Fibroblast of mammary gland (primary cell): ENCODE measurements at places on chromosomes 13 and 19.

GRCh38 chr13:24192811-24193162, 32.3 kb downstream of the SPATA13 start:
- DNase-seq = no peak

DNA sequence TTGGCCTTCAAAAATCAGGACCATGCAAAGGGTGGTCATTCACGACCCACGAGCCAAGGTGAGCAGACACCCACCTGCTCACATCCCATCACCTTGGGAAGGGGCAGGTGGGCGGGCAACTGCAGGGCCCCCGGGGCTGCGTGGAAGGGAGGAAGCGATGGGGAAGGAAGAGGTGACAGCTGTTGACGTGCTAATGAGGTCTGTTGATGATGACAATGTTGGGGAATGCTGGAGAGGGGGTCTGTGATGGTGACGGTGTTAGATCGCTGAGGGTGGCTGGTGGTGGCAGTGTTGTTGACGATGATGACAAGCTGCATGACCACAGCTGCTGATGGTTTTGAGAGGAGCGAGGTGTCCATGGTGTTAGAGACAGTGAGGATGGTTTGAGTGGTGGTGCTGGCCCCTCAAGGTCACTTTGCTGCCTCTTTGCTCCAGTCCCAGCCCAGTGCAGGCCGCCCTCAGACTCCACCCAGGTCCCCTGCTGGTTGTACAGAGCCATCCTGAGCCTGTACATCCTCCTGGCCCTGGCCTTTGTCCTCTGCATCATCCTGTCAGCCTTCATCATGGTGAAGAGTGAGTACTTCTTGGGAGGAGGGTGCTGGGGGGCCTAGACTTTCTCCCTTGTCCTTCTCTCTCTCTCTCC, 900 bp downstream of the MCEMP1 start:
- no peak for DNase-seq

DNA sequence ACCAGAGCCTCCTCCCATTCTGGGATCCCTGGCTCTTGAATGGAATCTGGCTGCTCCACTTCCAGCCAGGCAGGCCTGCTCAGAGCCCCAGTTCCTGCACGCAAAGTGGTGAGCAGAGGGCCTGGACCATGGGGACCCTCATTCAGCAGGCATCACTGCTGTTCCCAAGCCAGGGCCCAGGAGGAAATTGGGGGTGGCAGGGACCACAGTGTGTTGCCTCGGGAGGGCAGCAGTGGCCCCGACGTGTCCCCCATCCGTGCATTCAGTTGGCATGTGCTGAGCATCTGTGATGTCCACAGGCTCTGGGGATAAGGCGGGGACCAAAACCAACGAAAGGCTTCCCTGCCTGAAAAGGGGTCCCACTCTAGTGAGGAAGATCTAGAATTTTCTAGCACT, 11.2 kb downstream of the CCDC97 start:
- DNase-seq = no peak

- no peak for DNase-seq
Measured at GRCh38 chr19:2619076-2619475, 83.4 kb downstream of the GNG7 start.

GRCh38 chr13:53783471-53783870, 754.9 kb downstream of the OLFM4 start:
- no peak for DNase-seq

- DNase-seq = no peak
Measured at GRCh38 chr19:919199-920050, 2.3 kb downstream of the KISS1R start.

GRCh38 chr19:788983-789700, 8.1 kb upstream of the PTBP1 start:
- DNase-seq = no peak

DNA sequence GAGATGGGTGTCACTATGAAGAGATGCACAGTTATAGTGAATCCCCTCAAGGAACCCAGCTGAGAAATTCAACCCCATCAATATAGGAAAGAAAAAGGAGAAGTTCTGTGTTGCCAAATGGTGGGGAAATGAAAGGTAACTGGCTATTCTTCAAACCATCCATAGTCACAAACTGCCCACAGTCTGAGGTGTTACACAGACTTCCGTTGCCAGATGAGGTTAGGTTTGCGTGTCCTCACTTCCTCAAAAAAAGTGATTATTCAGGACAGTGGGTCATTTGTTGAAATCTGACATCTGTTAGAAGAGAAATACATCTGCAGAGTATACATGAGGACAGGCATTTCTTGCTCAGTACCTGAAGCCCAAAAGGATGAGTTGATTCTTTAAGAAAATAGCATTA, 9.0 kb downstream of the SIGLEC5 start:
- no peak for DNase-seq

DNA sequence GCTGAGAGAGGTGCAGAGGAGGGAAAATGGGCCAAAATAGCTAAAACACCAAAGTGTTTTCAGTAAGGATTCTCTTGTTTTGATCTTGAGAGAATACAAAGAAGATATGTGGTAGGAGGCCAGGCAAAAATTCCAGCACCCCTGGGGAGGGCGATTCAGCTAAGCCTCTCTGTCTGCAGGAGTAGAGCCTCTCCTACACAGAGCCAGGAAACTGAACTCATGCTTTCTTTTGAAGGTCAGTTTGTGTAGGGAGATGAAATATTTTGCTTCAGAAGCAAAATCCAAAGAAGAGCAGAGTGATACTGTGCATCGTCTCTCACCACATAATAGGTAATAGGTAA, 565.0 kb downstream of the FGF9 start:
- no peak for DNase-seq

DNA sequence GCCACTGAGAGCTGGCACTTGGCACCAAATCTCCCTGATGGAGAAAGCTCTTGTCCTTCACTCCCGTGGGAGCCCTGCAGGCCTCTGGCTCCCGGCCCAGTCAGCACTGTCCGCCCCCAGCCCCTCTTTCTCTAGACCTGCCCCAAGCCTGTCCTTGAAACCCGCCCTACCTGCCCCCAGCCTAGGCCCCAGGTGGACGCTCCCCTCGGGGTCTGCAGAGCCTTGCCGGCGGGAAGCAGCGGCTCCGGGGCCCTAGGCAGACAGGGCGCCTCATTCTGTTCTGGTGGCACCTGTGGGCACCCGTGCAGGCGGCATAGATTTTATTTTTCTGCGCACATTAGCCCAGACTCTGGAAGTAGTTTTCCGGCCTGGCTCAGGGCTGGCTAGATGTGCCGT, 17.6 kb downstream of the IL17D start:
- DNase-seq = no peak

- DNase-seq = peak; percentile 5
Measured at GRCh38 chr13:49165798-49166752, 54.1 kb upstream of the MLNR start.

DNA sequence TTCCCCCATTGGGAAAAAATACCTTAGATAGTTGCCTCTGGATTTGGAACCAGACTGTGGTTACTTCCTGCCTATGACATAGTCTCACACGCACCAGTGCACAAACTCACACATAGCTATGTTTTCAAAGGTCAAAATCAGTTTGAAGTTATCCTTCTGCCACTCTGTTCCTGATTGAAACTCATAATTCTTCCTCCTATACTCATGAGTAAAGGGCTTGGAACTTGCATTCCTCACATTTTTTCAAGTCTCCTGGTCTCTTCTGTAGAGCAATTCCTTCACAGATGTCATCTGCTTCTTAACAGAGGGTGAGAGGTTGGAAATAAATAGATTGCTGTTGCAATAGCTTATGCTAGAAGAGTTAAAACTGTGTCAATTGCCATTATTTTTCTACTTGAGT, 18.6 kb upstream of the POSTN start:
- DNase-seq = peak; percentile 55

DNA sequence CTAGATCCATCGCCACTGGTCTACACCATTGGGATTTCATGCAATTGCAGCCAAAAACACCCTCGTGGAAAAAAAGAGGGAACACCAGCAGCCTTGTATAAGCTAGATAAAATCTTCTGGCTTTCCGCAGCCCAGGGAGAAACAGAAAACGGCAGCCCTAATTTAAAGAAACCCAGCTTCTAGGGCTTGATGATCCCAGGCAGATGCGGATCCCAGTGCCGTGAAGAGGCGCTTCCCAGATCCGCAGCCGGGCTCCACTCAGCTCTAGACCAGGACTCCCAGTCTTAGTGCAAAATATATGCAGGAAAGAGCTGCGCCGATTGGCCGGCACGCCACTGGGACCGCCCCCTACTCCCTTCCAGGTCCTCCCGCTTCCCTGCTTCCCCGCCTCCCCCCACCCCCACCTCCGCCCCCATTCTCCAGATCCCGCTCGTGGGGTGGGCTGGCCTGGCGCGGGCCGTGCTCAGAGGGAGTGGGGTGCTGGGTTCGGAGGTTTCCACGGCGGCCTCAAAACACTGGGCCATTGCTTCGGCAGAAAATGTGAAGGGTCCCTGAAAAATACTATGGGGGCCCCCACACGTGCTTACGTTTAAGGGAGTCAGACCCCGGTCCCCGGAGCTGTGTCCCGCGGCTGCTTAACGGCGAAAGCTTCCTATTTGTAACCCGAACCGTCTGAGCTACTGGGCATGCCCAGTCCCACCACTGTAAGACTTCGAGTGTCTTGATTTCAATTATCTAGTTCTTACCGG, 63.1 kb downstream of the SERP2 start:
- peak; percentile 93 for DNase-seq

GRCh38 chr13:88552966-88553365, 881.8 kb downstream of the SLITRK5 start:
- no peak for DNase-seq

GRCh38 chr19:48780631-48781391, 25.5 kb downstream of the FGF21 start:
- DNase-seq = peak; percentile 59

GRCh38 chr13:25300861-25301346, 521 bp upstream of the NUP58 start:
- peak; percentile 34 for DNase-seq

- no peak for DNase-seq
Measured at GRCh38 chr13:74597526-74597925, 463.3 kb upstream of the KLF12 start.

DNA sequence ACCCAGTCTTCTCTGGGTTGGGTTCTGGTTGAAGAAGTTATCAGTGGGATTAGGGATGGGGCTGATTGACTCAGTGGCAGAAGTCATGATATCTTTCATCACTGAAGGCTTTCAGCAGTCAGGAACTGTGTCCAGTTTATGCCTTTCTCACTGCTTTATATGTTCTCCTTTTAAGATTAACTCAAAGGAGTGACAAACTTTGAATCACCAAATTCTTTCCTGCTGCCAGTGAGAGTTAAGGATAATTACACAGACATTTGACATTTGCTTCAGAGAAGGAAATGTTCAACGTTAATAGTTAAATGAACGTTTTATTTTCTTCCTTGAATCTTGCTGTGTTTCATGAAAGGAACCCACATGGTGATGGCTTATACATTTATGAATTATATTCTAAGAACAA, 41.0 kb upstream of the CNMD start:
- DNase-seq = no peak

DNA sequence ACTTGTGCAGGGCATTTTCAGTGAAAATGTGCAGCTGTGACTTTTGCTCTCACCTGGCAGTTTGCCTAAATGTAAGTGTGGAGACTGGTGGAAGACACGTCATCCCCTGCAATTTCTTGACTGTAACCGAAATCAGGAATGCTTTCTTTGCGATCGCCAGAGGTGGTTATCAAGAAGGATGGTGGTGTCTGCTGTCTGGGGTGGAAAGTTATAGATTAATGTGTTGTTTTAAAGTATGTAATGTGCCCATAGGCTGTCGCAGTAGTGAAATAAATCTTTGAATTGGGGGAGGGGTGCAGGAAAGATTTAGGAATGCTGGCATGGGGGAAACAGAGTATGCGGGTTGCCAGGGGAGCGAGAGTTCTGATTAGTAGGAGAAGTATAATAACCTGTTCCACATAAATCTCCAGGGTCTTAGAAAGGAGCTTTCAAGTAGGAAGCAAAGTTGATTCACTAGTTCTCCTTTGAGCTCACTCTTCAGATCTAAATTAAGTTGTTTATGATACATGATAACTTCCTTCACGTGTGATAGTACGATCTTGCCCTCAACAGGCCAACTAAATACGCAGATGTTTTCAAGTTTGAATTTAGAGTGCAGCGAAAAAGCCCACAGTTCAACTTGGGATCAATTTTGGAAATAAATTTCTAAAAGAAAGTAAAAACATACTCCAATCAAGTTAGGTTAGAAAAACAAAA, 1520.0 kb upstream of the SLC10A2 start:
- peak; percentile 56 for DNase-seq

DNA sequence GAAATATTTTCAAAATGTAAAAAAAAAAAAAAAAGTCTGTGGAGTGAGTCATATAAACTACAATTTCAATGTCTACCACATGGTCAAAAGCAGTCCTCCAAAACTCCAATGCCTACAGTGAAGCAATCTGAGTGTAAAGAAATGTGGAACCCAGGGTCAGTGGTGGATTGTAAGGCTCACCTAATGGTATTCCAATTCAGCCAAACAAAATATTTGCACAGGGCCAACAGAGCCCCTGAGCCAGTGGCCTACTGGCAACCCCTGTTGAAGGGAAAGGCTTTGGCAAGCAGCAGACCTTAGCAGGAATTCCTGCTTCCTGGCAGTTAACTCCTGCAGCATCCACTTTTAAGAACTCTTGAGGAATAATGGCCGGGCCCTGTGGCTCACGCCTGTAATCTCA, 3.4 kb downstream of the DNMT1 start:
- DNase-seq = peak; percentile 83

- DNase-seq = no peak
Measured at GRCh38 chr19:19943848-19944582, 43.3 kb downstream of the ZNF93 start.

- DNase-seq = no peak
Measured at GRCh38 chr19:45515081-45515624, 7.9 kb downstream of the VASP start.

GRCh38 chr19:3683405-3684053, 16.7 kb downstream of the PIP5K1C start:
- peak; percentile 54 for DNase-seq

DNA sequence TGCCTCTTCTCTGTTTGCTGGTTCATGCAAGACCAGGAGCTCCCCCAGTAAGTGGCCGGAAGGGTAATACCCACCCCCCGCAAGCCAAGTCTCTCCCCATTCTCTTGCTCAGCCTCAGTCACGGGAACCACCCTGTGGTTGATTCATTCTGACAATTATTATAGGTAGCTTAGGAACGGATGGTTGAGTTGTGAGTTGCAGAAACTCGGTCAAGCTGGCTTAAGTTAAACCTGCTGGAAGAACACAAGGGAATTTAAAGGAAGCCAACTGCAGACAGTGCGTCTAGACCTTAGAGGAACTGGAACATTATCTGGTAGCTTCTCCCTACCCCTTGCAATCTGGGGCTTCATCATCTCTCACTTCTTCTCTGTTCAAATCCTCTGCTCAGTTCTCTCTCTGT, 8.9 kb downstream of the FPR1 start:
- DNase-seq = peak; percentile 94

- DNase-seq = no peak
Measured at GRCh38 chr13:87821512-87821911, 150.3 kb downstream of the SLITRK5 start.
